ENCODE measurements at places on chromosomes 16 and 17.

- DNase-seq: peak; percentile 79
Measured at GRCh38 chr17:38415250-38416194, 12.7 kb upstream of the ARHGAP23 start.

DNA sequence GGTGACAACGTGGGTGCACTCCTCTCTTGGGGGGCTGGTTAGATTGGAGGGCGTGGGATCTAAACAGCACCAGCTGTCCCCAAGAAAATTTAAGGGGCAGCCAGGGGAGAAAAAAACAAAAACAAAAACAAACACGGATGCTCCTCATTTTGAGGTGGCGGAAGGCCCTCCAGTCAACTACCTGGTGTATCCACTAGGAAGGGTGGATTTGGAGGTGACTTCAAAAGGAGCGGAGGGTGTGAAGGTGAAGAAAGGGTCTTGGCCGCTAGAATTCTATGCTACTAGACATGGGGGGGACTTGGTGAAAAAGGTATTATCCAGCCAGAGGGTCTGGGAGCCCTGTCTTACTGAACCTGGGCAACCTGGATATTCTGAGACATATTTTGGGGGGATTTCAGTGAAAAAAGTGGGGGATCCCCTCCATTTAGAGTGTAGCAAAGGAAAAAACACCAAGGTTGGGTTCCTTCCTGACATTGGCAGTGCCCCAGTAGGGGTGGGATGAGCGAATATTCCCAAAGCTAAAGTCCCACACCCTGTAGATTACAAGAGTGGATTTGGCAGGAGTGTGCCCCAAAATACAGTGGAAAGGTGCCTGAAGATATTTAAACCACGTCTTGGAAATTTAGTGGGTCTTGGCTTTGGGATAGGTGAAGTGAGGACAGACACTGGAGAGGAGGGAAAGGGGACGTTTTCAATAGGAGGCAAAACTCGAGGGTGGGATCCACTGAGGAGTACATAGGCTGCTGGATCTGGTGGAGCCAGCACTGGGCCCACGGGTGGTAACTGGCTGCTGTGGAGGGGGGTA is 454 bp upstream of the FGF11 start:
- no peak for DNase-seq

DNA sequence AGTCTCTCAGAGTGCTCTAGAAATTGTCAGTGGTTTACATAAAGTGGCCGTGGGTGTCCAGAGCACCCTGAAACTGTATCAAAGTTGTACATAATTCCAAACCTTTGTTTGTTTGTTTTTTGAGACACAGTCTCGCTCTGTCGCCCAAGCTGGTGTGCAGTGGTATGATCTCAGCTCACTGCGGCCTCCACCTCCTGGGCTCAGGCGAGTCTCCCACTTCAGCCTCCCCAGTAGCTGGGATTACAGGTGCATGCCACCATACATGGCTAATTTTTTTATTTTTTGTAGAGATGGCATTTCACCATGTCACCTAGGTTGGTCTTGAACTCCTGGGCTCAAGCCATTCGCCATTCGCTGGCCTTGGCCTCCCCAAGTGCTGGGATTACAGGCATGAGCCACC is 24.3 kb upstream of the ADGRG1 start:
- no peak for DNase-seq

GRCh38 chr17:39848600-39848999 is 15.5 kb downstream of the IKZF3 start:
- DNase-seq: no peak

- DNase-seq: no peak
Measured at GRCh38 chr16:30084096-30084815, 7.5 kb downstream of the TBX6 start.

DNA sequence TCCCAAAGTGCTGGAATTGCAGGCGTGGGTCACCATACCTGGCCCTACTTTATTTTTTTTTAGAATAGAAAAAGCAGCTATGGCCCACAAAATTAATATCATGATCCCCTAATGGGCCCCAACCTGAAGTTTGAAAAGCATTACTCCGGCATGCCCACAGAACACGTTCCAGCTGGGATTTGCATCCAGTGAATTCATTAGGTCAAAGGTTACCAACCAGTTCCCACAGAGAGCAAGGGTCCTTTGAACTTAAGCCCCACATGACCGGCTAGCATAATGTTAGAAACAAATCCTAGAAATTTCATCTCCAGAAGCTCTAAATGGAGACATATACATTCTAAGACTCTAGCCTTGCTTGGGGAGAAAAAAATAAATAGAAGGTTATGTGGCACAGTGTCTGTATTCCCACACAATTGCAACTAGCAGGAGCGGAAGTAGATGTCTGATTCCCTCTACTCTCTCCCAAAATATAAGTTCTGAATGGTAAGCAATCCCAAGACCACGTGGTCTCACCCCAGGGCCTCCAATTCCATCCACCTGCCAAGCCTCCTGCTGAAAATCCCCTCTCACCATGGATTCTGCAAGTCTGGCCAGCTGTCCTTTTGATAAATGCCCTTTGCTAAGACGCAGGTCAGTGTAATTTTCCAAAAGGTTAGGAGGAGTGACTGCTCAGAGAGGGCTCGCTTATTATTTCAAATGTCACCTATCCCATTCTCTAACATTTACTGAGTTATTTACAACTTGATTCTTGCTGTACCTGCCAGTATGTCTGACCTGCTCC is 395.8 kb downstream of the NPIPA8 start:
- DNase-seq: no peak

GRCh38 chr16:85554114-85554888 is 58.8 kb upstream of the GSE1 start:
- DNase-seq: peak; percentile 56

GRCh38 chr17:70767102-70767701 is 597.9 kb downstream of the KCNJ2 start:
- no peak for DNase-seq

GRCh38 chr16:2686912-2687507 is 4.7 kb downstream of the KCTD5 start:
- DNase-seq: no peak

DNA sequence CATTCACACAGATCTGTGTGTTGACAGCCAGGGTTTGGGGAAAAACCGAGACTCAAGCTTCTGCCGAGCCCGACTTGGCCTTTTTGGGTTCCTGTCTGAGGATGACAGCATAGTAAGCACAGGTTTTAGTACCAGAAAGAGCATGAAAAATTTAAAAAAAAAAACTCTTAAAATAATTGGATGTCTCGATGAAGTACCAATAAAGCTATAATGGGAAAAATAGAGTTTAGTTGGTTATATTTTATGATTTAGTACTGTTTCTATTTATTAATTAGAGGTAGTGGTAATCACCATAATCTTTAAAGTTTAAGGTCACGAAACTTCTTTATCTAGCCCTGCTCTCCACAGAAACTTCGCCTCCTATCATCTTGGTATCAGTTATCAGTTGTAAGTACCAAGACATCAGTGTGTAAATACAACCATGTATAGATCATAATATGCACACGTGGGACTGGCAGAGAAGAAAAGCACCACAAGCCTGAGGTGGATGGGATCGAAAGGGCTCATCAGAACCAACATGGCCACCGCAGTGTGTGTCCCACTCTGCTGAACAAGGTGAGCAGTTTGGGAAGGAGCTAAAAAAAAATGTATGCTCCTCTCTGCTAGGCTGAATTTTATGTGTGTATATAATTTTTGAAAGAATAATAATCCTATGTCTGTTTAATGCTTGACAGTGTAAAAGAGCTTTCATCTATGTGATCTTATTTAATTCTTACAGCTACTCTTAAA is 14.4 kb upstream of the EEF2K start:
- no peak for DNase-seq

DNA sequence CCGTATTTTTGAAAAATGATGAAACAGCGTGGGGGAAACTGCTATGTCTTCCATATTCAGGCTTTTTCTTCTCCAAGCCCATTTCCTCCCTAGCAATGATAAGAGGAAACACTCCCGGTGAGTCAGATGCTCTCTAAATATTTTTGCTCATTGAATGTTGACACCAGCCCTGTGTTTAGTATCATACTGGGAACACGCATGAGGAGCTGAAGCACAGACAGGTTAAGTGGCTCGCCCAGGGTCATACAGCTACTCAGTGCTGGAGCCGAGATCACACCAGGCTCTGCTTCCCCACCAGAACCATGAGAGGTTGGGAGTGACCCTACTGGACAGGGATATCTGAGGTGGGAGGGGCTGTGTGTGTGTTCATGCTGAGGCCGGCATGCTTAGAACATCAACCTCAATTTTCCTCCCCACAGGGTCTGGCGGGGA is 37.8 kb upstream of the ADGRG1 start:
- no peak for DNase-seq

- DNase-seq: no peak
Measured at GRCh38 chr17:36072431-36073121, 8.5 kb downstream of the CCL18 start.

- DNase-seq: no peak
Measured at GRCh38 chr17:55416000-55416399, 5.6 kb downstream of the MMD start.

GRCh38 chr16:74654536-74655050 is 12.1 kb downstream of the RFWD3 start:
- DNase-seq: no peak

Data from posterior cingulate gyrus (tissue), 11 donors.